ENCODE measurements at places on chromosomes 1 and 21.

DNA sequence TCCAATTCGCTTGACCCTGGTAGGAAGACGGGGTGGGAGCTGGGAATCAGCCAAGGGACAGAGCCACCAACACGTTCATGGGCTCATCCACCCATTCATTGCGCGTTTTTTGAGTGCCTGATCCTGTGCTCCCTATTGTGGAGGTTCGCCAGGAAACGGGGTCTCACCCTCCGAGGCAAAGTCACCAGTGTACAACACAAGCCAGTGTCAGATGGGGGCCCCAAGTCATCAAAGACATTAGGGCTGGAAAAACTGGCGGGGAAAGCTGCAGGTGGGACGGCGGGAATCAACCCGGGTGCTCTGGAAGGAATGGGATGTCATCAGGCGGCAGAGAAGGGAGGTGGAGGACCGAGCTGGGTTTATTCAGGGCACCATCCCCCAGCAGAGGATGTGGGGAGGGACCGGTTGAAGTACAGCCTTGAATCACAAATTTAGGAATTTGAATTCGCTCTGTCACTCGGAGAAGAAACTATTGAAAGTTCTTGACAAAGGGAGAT is 667 bp upstream of the NID1 start:
- no peak for DNase-seq

GRCh38 chr1:67367370-67368045 is 59.8 kb downstream of the IL12RB2 start:
- peak; percentile 46 for DNase-seq

DNA sequence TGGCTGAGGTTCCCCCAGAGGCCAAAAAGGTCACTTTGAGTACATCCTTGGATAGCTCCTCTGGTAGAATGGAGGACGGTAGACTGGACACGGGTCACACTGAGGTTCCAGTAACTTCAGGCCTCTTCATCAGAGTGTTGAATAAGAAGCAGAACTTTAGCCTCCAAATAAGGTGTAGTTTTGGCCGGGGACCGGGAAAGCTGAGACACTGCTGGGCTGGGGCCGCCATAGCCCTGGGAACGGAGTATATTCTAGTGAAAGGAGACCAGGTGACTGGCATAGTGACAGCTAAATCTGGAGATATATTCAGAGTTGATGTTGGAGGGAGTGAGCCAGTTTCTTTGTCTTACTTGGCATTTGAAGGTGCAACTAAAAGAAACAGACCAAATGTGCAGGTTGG is 84.1 kb downstream of the EVA1C start:
- no peak for DNase-seq

- no peak for DNase-seq
Observed at GRCh38 chr1:114109981-114110380, 43.7 kb downstream of the SYT6 start.

GRCh38 chr1:230087717-230088105 is 20.7 kb downstream of the GALNT2 start:
- DNase-seq = no peak

DNA sequence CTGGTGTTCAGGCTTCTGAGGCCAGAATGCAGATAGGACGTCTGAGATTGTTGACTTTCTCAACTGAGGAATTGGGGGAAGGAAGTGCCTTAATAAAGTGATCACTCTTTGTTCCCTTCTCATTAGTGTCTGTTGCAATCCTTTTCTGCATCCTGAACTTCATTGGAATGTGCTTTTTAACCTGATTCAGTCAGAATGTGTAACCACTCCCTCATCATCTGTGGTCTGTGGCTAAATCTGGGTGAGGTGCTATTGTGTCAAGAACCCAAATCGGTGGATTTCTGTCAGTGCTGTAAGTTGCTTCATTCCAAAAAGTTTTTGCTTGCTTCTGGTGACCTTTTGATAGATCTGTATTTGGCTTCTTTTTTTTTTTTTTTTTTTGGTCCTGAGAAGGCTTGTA is 38.2 kb downstream of the ARID1A start:
- DNase-seq = no peak

- DNase-seq = no peak
Observed at GRCh38 chr1:25871086-25871703, 4.3 kb downstream of the PAQR7 start.

- no peak for DNase-seq
Observed at GRCh38 chr1:110675060-110675791, 486 bp upstream of the KCNA3 start.

- DNase-seq = no peak
Observed at GRCh38 chr1:61687901-61688300, 37.0 kb downstream of the TM2D1 start.

DNA sequence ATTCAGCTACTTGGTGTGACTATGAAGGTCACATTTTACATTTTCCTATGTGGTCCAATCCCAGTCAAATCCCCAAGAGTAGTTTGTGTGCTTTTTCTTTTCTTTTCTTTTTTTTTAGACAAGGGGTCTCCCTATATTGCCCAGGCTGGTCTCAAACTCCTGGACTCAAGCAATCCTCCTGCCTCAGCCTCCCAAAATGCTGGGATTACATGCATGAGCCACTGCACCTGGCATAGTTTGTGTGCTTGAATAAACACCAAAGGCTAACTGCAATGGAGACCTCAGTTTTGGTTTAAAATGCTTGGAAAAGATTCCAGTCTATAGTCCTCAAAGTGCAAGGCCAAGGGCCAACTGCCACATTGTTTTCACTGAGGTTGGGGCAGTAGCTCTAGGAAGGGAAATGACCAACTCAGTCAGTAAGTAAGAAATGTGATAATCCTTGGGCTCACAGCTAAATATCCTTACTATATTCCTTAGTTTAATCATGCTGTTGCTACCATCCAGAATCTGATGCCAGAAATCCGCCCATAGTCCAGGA is 38.6 kb downstream of the EIF2B3 start:
- no peak for DNase-seq

- no peak for DNase-seq
Observed at GRCh38 chr21:38661197-38661871, 144.4 kb upstream of the ETS2 start.

DNA sequence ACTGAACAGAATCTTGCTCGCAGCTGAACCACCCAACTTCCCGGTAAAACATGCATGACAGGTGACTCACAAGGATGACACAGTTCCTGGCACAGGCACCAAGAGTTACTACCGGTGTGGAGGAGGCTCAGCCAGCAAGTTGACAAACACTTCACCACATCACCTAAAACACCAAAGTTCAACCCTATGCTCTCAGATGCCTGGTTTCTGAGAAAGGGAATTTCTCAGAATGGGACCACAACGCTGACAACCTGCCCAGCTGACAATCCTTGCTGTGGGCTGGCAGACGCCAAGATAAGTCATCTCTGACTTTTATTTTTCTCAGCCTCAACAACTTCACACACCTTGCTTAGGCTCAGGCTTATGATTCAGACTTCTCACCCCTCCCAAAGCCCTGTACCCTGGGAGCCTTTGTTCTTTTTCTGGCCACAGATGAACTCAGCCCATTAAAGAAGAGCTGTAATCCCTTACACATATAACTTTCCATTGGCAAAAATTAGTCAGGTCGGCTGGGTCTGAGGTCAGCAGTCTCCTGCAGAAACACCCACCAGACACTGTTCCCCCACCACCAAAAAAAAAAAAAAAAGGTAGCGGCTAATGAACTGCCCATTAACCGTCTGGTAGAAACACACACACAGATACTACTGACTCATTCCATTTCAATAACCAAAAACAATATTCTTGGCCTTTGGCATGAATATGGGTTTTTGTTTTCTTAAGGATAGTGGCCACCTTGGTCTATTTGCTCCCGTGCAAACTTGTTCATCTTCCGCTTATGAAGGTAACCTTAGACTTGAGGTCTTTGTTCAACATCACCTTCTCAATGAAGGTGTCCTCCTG is 10.8 kb upstream of the TIAM1 start:
- DNase-seq = no peak

DNA sequence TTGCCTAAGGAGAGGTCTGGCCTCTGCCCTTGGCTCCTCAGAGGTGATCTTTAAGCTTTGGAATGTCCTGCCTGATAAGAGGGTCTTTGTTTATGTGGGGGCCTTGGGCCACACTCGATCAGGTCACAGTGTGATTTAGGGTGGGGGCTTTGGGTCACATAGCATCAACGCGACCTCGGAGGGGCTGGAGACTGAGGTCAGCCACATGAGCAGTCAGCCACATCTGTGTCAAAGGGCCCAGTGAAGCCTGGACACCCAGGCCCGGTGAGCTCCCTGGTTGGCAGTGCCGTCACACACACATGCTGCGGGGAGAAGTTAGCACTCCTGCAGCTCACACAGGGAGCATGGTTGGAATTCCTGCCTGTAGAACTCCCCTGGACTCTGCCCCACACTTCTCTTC is 345.0 kb downstream of the NPHP4 start:
- DNase-seq = no peak

DNA sequence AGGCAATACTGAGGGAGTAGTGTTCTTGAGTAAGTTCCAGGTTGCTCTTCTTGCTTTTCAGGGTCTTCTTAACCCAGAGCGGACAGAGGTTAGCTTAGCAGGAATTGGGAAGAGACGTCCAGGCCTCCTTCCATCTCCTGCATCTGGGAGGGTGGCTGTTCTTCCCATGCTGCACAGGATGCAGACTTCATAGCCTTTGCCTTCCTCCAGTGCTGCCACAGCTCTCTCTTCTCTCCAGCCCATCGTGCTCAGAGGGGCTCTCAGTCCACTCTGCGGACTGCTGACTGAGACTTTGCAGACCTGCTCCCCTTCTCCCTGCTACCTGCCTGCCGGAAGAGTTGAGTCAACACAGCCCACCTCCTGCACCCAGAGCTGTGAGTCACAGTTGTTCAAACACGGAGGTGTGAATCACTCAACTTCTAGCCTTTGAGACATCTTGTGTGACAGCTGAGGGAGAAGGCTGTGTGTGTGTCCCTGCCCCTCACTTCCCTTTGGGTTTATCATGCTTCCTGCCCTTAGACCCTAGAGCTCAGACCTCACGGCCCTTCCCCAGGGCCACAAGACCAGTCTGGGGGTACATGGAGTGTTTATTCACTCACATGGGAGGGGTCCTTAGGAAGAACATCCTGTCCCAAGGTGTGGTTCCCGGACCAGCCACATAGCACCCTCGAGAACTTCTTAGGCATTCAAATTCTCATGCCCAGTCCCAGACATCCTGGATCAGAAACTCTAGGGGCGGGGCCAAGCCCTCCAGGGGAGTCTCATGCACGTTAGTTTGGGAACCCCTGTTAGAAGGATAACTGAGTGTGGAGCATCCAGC is 158.3 kb upstream of the CACNA1E start:
- DNase-seq = no peak

- DNase-seq = no peak
Observed at GRCh38 chr1:6447016-6447817, 18.8 kb downstream of the TNFRSF25 start.

DNA sequence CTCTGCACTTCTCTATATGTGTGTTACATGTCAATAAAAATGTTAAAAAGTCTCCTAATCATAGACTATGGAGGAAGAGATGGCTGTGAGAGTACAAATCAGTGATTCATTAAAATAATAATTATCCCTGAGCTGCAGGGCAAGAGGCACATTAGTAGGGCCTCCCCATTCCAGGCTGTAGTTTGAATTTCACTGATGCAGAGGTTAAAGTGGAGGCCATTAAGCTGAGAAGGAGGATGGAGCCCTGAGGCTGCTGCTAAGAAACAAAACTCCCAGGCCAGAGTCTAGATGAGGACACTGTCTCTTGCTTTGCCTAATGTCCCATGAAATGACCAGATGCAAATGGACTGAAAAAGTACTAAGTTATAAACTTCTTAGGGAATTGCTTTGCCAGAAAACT is 89.1 kb upstream of the WDR26 start:
- no peak for DNase-seq

DNA sequence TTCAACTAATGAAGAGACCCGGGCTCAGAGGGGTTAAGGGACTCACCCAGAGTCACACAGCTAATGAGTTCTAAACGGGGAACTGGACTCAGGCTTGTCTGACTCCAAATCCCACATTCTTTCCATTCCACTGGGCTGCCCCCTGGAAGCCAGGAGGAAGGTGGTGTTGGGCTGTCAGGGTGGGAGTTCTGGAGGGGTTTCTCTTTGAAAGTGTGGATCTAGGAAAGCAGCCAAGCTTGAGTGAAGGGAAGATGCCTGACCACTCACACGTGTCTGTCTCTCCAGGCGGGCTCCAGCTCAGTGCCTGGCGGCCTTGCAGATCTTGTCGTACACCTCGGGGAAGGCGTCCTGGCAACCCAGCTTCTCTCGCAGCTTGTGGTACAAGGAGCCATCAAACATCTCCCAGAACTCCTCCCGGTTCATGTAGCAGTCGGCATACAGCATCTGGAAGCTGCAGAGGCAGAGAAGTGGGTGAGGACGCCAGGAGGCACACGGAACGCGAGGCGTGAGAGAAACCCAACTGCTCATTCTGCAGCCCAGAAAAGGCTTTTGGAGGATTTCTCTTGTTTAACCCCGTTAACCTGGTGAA is 35.0 kb downstream of the DHCR24 start:
- DNase-seq = no peak

Measured in COR-L47 (cell line).